ENCODE measurements at places on chromosomes 2 and 18.

DNA sequence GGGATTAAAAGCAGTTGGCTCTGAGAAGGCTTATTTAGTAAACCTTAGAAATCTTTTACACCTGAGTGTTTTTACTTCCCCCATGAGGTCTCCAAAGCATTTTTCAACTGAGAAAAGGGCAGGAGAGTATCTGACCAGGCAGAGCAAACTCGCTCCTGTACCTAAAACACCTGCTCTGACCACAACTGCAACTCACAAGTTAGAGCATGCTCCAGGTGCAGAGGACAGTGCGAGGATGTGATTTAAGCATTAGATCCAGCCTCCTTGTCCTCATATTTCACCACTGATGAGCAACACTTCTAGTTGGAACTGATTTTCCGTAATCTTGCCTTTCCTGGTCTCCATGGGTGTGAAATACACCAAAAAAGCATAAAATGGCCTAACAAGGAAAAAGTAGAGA is 34.5 kb upstream of the TBC1D8 start:
- DNase-seq: no peak

DNA sequence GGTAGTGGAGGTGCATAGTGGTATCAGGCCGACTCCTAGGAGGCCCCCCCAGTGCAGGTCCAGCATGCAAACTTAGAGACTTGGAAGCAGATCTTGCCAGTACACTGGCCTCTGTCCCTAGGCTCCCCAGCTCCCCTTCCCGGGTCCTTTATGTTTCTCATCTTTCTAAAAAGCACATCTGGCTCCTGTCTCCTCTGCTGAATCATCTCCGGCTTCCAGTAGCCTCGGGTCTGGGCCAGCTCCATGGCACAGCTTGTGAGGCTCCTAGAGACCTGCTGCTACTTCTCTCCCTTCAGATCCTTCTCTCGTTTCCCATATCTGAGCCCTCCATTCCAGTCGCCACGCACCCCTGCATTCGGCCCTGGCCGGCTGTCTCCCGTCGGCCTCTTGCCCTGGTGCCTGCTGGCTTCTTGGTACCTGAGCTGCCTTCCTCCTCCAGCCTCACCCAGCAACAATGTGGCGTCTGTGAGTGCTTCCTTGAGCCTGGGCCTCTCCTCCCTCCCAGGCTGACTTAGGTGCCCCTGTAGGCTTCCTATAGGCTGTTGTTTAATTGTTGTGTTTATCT is 6.6 kb downstream of the TRAF3IP1 start:
- no peak for DNase-seq

DNA sequence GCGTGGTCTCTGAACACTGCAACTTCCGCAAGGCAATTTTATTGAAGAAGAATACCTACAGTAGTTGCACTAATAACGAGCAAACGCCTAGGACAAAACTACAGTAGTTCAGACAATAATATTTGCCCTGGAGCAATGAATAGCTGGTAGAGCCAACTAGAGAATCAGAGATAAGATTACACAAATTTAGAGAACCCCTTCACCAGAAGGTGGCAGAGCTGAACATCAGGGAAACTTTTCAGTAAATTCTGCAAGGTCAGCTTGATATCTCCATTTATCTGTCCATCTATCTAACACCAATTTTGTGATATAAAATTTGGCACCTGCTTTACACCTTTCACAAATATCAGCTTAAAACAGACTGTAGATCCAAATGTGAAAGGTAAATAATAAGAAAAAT is 43.8 kb downstream of the CDH19 start:
- no peak for DNase-seq

GRCh38 chr18:58871514-58872420 is 7.1 kb downstream of the ZNF532 start:
- no peak for DNase-seq

DNA sequence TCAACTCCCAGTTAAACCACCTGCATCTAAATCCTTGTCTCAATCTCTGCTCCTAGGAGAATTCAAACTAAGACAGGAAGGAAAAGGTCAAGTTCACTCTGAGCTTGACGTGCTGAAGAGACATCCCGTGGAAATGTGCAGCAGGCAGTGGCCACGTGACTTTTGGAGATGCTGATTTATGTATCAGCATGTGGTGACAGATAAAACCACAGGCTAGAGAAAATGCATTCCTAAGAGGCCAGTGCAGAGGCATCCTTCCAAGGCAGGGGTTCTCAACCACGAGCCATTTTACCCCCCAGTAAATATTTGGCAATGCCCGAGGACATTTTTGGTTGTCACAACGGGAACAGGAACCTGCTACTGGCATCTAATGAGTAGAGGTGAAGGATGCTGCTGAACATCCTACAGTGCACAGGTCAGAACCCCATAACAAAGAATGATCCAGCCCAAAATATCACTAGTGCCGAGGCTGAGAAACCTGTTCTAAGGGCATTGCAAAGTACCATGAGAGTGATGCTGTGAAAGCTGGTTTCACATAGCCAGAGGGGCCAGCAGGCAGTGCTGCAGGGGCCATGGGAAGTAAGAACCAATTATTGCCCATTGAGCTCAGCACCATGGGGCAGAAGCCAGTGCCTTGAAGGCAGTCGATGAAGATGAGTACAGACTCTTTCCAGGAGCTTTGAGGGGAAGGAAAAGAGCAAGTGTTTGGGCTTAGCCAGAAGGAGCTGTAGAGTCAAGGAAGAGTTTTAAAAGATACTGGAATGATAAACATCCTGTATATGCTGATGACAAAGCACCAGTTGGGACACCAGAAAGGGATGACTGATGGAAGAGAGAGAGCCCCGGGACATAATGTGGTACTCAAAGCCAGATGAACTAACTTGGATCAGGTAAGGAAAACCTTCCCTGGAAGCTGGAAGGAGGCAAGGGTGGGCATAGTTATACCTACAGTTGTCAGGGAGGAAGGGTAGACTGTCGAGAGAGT is 174.6 kb downstream of the HAUS1 start:
- no peak for DNase-seq

GRCh38 chr2:161481619-161482018 is 65.5 kb downstream of the TBR1 start:
- DNase-seq: no peak
